Adipose tissue (tissue), 3 donors: ENCODE measurements at places on chromosomes 2 and 18. TPM values are rescaled to one million over a fixed set of nuclear protein-coding genes. Genes with fewer than 3 reads are reported as not detected.

CIB4 gene
- polyA plus RNA-seq: not detected

SKA1 gene
- 0.07 TPM for polyA plus RNA-seq

AMER3 gene
- 0.03 TPM for polyA plus RNA-seq

PMAIP1 gene
- polyA plus RNA-seq: 1.6 TPM

EVX2 gene
- polyA plus RNA-seq: not detected

KYNU gene
- 7.8 TPM for polyA plus RNA-seq

COL3A1 gene
- polyA plus RNA-seq: 65.6 TPM

CTAGE1 gene
- polyA plus RNA-seq: not detected

PPM1G gene
- 79.5 TPM for polyA plus RNA-seq

TRIM54 gene
- 1.3 TPM for polyA plus RNA-seq

LRP2 gene
- 0.01 TPM for polyA plus RNA-seq

HAAO gene
- 12.5 TPM for polyA plus RNA-seq

GPAT2 gene
- polyA plus RNA-seq: 2.5 TPM

PKDCC gene
- 132 TPM for polyA plus RNA-seq

CCDC85A gene
- polyA plus RNA-seq: 2.0 TPM

G6PC2 gene
- 42.9 TPM for polyA plus RNA-seq

HS1BP3 gene
- polyA plus RNA-seq: 14.8 TPM

TMEM247 gene
- not detected for polyA plus RNA-seq

TFPI gene
- polyA plus RNA-seq: 21.9 TPM

MC4R gene
- not detected for polyA plus RNA-seq

DTNA gene
- 21.1 TPM for polyA plus RNA-seq

SLC9A4 gene
- 0.01 TPM for polyA plus RNA-seq

STPG4 gene
- 0.06 TPM for polyA plus RNA-seq

STAM2 gene
- polyA plus RNA-seq: 7.6 TPM

RAX gene
- polyA plus RNA-seq: not detected

CFAP65 gene
- 0.03 TPM for polyA plus RNA-seq

PROC gene
- polyA plus RNA-seq: 0.22 TPM

SH3RF3 gene
- 5.4 TPM for polyA plus RNA-seq

MC5R gene
- not detected for polyA plus RNA-seq

PLGLB2 gene
- polyA plus RNA-seq: 1.9 TPM

MYO5B gene
- 3.3 TPM for polyA plus RNA-seq

NT5DC4 gene
- polyA plus RNA-seq: 0.03 TPM

RGPD3 gene
- 0.11 TPM for polyA plus RNA-seq

HOXD12 gene
- polyA plus RNA-seq: not detected

STAT4 gene
- 1.7 TPM for polyA plus RNA-seq

NDUFS1 gene
- polyA plus RNA-seq: 75.9 TPM

WIPF1 gene
- 5.8 TPM for polyA plus RNA-seq
